ENCODE measurements at places on chromosomes 1 and 21.
A peak's percentile ranks its signal among the peaks of the same experiment; 100 is the strongest.

DNA sequence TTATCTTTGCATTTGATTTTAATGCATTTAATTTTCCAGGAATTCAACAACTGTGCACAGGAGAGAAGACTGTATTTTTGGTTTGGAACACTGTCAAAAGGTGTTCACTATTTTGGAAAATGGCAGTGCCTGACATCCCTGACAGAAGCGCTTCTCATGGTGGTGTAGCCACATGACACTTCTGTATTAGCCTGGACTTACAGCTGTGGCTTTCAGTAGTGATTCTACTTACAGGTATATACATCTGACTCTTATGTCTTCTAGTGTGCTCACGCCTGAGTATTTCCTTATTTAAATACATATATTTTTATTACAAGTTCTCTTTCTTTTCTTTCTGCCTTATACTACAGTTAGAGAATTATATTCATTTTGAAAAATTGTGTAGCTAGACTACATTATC lies 52.3 kb upstream of the C8B start:
- DNase-seq: no peak

DNA sequence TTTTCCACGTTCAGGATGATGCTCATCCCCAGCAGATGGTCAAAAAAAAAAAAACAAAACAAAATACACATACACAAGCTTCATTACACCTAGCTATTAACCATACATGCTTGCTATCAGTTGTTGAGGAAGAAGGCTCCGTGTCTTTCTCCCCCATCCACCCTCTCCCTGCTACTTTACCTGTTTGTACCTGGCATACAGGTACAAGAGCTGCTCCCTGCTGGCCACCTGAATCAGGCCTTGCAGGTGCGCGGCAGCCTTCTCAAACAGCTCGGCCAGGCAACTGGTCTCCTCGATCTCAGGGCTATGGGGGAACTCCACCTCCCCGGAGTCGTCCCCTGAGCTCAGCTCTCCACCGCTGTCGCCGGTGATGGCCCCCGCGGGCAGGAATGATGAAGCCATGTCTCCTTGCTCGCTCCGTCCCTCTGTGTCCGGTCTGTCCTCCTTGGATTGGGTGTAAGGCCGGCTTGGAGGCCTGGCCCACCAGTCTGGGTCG lies 464 bp downstream of the ACBD6 start:
- DNase-seq: no peak

- DNase-seq: no peak
These were observed 10.8 kb downstream of the LYST start for GRCh38 chr1:235855811-235856429.

GRCh38 chr1:193394336-193394735 lies 207.9 kb upstream of the B3GALT2 start:
- no peak for DNase-seq

DNA sequence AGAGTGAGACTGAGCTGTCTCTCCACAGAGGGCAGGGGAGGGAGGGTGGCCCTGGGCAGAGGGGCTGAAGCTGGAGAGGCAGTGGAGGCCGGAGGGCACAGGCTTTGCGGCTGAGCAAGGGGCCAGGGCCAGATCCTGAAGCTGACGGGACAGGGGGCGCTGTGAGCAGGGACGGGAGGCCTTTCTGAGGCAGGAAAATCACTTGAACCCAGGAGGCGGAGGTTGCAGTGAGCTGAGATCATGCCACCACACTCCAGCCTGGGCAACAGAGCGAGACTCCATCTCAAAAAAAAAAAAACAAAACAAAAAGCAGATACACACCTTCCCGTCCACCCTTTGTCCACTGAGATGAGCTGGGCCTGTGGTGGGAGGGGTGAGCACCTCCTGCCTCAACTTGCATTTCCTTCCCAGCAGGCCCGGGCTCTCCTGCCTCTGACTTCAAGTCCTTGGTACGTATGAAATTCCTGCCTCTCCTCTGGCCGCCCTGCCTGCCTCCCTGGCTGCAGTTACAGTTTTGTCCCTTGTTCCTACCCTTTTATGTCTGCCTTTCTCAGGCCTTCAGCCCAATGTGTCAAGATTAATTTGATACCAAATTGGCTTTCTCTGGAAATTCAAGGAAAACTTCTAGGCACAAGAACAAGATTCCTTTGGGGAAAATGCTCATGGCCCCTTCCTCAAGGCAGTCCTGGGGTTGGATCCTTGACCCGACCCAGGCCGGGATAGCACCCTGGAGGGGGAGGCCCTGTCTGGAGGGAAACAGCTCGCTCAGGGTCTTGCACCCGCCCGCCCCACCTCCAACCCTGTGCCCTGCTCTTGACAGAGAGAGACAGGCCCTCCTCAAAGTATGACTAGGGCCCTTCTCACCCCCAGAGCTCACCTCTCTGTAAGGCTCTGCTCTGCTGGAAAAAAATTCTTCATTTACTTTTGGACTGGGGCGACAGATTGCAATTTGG lies 11.2 kb upstream of the ADAMTSL4 start:
- no peak for DNase-seq

DNA sequence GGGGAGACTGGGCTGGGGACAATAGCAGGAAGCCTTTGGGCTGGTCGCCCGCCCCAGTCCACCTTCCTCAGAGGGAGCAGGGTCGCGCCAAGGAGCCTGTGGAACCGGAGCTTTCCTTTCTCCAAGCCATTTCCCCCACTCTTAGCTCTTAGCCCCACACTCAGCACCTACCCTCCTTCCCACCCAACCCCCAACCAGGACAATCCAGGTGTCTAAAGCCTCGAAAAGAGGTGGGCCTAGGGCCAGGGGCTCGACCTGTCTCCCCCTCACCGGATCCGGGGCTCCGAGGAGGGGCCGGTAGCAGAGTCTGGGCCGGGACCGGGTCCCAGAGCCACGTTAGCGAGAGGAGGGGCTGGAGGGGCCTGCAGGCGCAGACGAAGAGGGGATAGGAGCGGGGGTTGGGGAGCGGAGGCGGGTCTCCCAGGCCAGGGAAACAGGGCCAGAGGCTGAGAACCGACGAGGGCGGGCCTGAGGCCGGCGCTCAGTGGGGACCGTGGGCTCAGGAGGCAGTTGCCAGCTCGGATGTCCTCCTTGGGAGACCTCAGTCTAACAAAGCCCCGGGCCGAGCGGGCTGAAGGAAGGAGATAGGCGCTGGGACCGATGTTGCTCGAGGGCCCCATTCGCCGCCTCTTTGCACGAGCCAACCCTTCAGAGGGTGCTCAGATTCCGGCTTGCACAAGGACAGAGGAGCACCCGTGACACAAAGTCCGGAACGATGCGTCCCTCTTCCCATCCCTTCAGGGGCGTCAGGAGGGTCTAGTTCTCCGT lies 943 bp downstream of the SEMA6C start:
- peak; percentile 55 for DNase-seq

GRCh38 chr1:214292322-214292721 lies 11.4 kb downstream of the SMYD2 start:
- DNase-seq: no peak

DNA sequence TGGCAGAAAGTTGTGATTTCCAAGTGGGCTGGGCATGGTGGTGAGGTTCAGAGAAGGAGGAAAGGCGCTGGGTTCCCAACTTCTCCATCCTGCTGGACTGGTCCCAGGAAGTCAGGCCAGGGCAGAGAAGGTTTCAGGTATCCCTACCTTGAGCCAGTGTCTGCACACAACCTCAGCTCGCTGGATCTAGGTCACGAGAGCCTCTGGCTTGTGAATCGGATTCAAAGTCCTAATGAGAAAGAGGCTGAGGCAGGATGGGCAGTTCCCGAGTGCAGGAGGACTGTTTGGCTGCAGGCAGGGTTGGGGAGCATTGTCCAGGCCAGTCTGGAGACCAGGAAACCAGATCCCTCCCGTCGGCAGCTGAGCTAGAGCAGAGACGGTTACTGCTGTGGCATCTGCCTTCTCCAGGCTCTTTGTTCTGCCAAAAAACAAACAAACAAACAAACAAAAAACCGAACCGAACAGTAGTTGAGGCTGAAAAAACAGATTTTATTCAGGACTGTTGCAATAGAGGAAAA lies 19.5 kb upstream of the IGSF21 start:
- no peak for DNase-seq

- DNase-seq: no peak
These were observed 1372.3 kb downstream of the AMY1C start for GRCh38 chr1:105122041-105122440.

DNA sequence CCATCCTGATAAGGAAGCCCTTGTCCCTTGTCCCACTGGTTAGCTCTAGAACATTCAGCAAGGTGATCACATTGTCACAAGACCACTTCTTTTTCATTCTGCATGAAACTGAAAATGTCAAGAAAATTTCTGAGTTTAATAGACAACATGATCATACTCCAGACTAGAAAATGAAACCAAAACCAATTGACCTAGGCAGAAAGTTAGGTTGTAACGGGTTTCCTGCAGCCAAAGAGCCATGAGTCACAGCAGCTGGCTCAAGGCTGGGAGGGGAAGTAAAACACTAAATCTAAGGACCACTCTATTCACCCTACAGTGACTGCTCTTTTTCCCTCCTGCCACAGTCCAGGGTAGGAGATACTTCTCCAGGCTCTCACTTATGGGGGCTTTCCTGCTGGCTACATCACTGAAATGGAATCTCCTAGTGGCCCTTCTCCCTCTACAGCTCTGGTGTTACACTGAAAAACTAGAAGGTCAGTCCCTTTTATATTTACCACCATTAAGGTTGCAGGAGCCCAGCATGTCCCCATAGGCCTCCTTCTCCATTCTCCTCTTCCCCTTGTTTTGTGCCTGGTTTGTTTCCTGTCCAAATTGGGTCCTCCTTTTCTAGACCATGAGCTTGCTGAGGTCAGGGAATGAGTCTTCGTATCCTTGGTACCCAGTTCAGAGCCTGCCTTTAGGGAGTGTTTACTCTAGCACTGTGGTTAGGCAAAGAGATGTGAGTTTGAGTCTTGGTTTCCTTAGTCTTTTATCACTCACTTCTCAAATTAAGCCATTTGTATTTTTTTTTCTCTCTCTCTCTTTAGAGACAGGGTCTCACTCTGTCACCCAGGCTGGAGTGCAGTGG lies 236.5 kb upstream of the JUN start:
- peak; percentile 70 for DNase-seq

DNA sequence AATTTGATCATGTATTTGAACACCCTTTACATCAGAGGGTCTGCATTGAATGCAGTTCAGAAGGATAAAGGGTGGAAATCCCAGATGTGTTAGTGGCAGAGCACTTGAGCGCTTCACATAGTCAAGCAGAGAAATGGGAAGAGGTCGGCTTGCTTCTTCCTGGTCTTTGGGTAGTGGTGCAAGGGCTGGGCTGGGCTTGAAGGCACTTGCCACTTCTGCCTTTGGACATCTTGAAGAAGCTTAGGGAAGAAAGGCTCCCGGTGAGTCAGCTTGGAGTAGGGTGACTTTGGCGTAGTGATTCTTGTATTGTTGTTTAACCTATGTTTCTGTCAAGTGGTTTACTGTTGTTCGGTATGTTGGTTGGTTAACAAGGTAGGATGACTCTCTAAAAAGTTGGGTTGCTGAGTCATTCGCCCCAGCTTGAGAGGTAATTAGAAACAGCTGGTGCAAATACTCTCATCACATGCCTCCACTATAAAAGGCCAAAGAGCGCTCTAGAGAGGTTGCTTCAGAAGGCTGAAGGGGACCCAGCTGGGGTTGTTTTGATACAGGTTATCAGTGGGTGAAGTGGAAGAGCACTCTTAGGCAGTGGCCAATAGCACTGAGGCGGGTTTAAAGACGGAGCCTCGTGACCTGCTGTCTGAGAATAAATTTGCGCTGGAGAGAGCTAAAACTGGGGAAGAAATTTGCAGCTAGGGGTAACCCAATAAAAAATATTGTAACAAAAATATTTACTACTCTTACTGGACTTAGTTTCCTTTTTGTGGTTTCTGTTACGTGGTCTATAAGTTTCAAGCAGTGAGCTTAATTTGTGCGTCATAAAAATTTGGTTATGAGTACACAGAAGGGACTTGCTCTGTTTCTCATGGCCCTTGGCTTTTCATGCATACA lies 1.4 kb downstream of the BACH1 start:
- DNase-seq: peak; percentile 69
